ENCODE measurements at places on chromosomes 1 and 21.

DNA sequence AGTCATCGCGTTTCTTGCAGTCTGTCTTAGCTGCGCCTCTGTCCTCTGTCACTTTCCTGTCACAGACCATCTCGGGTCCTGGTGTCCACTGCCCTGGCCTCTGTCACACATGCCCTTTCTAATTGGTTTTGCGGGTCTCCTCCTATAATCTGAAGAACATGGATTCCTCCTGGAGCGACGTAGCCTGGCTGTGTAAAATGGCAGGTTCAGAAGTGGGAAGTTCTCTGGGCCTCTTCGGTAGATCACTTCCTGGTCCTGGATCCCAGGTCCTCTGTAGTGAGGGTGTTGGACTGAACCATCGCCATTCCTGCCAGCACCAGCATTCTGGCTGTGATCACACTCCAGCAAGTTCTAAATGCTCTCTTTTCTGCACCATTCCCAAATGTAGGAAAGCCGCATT, 857 bp downstream of the FAM3B start:
- DNase-seq = no peak

DNA sequence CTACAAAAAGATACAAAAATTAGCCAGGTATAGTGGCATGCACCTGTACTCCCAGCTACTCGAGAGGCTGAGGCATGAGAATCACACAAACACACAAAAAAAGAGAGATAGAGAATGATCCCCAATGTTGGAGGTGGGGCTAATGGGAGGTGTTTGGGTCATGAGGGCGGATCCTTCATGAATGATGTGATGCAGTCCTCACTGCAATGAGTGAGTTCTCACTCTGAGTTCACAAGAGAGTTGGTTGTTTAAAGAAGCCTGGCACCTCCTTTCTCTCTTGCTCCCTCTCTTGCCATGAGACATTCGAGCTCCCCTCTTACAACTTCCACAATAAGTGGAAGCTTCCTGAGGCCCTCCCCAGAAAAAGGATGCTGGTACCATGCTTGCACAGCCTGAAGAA, 17.3 kb downstream of the KCNT2 start:
- no peak for DNase-seq

DNA sequence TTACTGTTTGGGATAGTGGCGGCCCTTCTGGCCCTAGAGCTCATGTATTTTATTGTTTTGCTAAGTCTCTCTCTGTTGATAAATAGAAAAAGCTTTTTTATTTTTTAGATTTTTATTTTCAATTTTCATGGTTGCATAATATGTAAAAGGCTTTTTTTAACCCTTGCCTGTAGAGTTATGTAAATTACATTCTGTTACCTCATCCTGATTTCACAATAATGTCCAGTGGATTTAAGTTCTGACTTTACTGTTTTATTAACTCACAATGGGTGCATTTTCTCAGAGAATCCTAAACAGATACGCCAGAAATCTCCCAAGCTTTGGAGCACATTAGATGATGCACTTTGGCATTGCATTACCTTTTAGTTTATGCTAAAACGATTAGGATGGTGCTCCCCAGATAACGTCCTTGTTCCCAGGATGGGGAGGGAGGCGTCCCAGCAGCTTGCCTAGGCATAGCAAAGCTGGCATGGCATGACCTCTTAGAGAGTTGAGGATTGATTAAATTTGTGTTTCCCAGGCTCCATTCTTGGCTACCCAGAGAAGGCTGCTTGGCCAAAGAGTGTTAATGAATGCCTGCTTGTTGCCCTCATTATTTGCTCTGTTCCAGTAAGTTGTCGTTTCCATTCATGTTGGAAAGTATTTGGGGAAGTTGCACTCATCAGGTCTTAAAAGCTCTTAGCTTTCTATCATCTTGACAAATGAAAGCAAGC, 17.1 kb downstream of the UTP25 start:
- no peak for DNase-seq

- no peak for DNase-seq
These were observed 83.8 kb downstream of the CAPZB start for GRCh38 chr1:19401535-19401889.

DNA sequence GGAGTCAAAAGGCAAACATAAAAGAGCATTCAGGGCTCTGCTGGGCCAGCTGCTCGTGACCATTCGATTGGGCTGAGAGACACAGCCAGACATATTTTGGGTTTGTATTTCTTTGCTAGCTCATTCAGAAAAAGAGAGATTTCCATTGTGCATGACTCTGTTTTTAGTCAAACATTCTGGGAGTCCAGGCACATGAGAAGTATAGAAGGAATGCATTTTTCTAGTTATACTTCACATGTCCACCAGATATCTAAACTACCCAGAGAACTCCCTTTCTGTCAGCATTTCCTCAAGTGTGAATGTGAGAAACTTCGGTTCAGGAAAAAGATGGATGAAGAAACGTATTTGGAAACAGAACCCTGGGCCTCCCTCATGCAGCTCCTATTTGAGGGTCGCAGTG, 6.3 kb upstream of the KCNE1 start:
- DNase-seq = no peak

- no peak for DNase-seq
These were observed 121.5 kb downstream of the CASZ1 start for GRCh38 chr1:10674700-10675609.

- DNase-seq = no peak
These were observed 440.3 kb upstream of the B3GALT2 start for GRCh38 chr1:193626695-193627094.

DNA sequence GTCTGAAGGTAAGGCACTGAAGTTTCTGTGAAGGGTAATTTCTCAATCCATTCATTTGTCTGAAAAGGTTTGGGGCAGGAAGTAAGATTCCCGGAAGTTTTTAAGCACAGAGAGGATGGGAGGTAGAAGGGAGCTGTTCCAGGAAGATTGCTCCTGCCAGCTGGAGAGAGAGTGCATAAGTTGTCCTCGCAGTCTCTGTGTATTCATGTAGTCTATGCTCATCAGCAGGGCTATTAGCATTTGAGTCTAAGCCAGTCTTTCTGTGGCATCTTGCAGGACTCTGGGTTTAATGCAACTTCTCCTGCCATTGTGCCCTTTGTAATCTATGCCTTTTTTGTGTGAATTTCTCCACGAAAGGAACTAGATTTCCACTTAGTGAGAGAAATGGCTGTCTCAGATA, 140.8 kb upstream of the FGGY start:
- DNase-seq = peak; percentile 26

DNA sequence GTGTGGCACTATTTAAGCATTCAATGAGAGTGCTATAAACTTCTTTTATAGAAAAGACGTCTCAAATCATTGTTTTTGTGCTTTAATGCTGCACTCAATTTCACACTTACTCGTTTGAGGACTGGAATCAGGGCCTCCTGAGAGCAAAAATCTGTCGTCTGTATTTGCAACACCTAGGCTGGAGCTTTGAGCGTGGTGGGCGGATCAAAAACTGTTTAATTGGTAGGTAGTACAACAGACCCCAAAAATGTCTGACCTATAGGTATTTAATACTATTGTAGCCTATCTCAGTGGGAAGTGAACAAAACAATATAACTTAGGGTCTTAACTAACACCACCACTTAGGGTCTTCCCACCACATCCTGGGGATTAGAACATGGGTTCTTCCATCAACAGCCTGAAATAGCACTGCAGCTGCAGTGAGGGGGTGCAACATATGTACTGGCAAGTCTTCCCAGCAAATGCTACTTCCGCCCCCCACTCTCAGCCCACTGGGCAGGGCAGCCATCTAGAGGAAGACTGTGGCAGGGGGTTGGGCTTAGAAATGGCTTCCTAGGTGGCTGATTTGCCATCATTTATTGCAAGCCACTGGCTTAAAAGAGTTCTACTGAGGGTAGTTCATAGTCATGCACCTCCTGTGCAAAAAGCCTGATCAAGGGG, 48.3 kb downstream of the CD46 start:
- DNase-seq = no peak

DNA sequence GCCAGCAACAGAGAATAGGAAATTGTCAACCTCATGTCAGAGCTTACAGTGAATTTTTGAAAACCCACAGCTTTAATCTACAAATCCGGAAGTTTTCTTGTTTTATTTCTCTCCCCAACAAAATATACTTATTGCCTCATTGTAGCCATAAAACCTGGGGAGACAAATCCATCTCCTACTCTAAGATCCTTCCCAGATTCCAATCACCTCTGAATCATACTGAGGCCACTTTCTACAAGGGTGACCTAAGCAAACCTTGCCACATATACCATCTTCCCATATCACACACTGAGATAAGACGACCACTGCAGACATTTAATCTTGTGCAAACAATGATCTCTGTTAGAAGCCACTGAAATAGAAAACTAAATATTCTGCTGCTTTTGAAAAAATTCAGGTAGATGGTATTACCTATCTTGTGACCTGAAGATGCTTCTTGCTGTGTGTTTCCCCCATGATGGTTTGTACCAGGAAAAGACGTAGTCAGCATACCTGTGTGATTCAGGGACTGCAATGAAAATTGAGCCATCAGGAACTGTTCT, 171.5 kb upstream of the DUSP10 start:
- no peak for DNase-seq

GRCh38 chr1:166700696-166701095, 138.6 kb upstream of the POGK start:
- DNase-seq = no peak

Data from lung microvascular endothelial cell (primary cell).